ENCODE measurements at places on chromosomes 4 and X. TPM values are rescaled to one million over a fixed set of nuclear protein-coding genes. Genes with fewer than 3 reads are reported as not detected.

COL4A6 gene
- not detected for total RNA-seq

FBXW7 gene
- 56.9 TPM for total RNA-seq

FGFBP1 gene
- total RNA-seq: not detected

GAGE2A gene
- not detected for total RNA-seq

GRCh38 chrX:11528623-11529022 lies 137.1 kb downstream of the ARHGAP6 start:
- DNase-seq: no peak

DNA sequence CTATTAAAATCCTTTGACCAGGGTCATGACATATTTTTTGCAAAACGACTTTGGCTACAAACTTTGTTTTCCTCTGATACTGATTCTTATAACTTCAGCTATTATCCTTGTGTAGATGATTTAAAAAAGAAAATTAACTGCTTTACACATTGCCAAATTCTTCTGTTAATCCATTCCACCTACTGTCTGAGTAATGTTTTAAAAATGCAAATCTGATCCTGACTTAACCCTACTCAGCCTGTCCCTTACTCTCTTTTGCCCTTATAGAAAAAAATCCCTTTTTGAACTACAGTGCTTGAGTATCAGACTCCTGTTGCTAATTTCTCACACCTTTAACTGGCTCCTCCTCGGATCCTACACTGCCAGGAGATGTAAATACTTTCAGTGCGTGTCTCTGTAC lies 723.1 kb downstream of the ADGRL3 start:
- DNase-seq: no peak

- DNase-seq: no peak
These were observed 62.3 kb downstream of the UCHL1 start for GRCh38 chr4:41318839-41319530.

Measured in activated CD8-positive, alpha-beta T cell treated with anti-CD3 and anti-CD28 coated beads, Interleukin-2, amount 10 ng/mL, durations not matched to agents 7 days and 5 days (primary cell).